Bronchus fibroblast of lung (primary cell): ENCODE measurements at places on chromosomes 5 and 9. TPM values are rescaled to one million over a fixed set of nuclear protein-coding genes. Genes with fewer than 3 reads are reported as not detected.

The SPINK4 gene
- total RNA-seq: not detected in 2 replicates

The C6 gene
- total RNA-seq: not detected in 2 replicates

The WDR31 gene
- total RNA-seq: 0.67 and 0.74 TPM in 2 replicates

The DOK3 gene
- total RNA-seq: 0.17 and 0.74 TPM in 2 replicates

The SNAPC4 gene
- total RNA-seq: 6.7 and 8.1 TPM in 2 replicates

The BTF3 gene
- 641 and 663 TPM in 2 replicates for total RNA-seq

The IGFBPL1 gene
- total RNA-seq: 0.34 TPM in 1 of 2 replicates, not detected in the other

The F2RL1 gene
- total RNA-seq: 16.5 and 20.2 TPM in 2 replicates

The MSX2 gene
- total RNA-seq: 1.8 and 2.2 TPM in 2 replicates

The WNK2 gene
- under 0.01 TPM in 1 of 2 replicates, not detected in the other for total RNA-seq

The NXNL2 gene
- total RNA-seq: 1.5 and 1.8 TPM in 2 replicates

The RASGEF1C gene
- not detected in 2 replicates for total RNA-seq

The IL13 gene
- total RNA-seq: not detected in 2 replicates

The CETN3 gene
- 12.2 and 20.5 TPM in 2 replicates for total RNA-seq

The CBY3 gene
- not detected in 2 replicates for total RNA-seq

The FRRS1L gene
- total RNA-seq: under 0.01 TPM in 2 replicates

The SLC6A18 gene
- not detected in 2 replicates for total RNA-seq

The ADAMTS13 gene
- 0.89 and 1.2 TPM in 2 replicates for total RNA-seq

The ALDOB gene
- total RNA-seq: not detected in 2 replicates

The NDUFAF2 gene
- 19.3 and 24.0 TPM in 2 replicates for total RNA-seq

The ANXA6 gene
- 398 and 405 TPM in 2 replicates for total RNA-seq

The HTR1A gene
- not detected in 2 replicates for total RNA-seq

The SLC34A3 gene
- not detected in 2 replicates for total RNA-seq

The DEPDC1B gene
- total RNA-seq: 13.3 and 16.4 TPM in 2 replicates

The POU5F2 gene
- total RNA-seq: under 0.01 TPM in 2 replicates

The RMND5B gene
- total RNA-seq: 14.5 and 15.2 TPM in 2 replicates

The HTR4 gene
- not detected in 2 replicates for total RNA-seq

The CARD9 gene
- 1.9 and 2.4 TPM in 2 replicates for total RNA-seq

The GRM6 gene
- not detected in 2 replicates for total RNA-seq

The GOLPH3 gene
- total RNA-seq: 69.3 and 82.7 TPM in 2 replicates

The PHF24 gene
- total RNA-seq: 0.17 and 0.74 TPM in 2 replicates

The LHX6 gene
- total RNA-seq: not detected in 2 replicates

The SLC45A2 gene
- total RNA-seq: under 0.01 TPM in 1 of 2 replicates, not detected in the other

The ENTPD8 gene
- total RNA-seq: not detected in 2 replicates

The IFNA5 gene
- total RNA-seq: not detected in 2 replicates
